ENCODE measurements at places on chromosomes 7 and 10. TPM values are rescaled to one million over a fixed set of nuclear protein-coding genes. Genes with fewer than 3 reads are reported as not detected.

DNA sequence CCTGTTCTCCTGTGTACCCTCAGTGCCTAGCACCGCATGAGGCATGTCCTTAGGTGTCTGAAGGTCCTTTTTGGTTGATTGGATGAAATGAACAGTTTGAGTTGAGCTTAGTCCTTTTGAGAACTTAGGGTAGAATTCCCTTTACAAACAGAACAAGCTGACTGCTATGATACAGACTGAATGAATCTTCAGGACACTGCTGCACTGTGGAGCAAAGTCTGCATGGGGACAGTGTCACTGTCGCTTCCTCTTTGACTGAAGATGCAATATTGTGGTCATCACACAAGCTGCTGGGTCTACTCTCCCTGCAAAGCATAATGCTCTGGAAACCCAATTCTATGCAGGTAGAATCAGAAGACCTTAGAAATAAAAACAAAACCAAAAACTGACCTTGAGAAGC, 8.6 kb upstream of the PLAU start:
- no peak for DNase-seq
- no peaks in the 10 kb centered on the region for H3K36me3 ChIP-seq

DNA sequence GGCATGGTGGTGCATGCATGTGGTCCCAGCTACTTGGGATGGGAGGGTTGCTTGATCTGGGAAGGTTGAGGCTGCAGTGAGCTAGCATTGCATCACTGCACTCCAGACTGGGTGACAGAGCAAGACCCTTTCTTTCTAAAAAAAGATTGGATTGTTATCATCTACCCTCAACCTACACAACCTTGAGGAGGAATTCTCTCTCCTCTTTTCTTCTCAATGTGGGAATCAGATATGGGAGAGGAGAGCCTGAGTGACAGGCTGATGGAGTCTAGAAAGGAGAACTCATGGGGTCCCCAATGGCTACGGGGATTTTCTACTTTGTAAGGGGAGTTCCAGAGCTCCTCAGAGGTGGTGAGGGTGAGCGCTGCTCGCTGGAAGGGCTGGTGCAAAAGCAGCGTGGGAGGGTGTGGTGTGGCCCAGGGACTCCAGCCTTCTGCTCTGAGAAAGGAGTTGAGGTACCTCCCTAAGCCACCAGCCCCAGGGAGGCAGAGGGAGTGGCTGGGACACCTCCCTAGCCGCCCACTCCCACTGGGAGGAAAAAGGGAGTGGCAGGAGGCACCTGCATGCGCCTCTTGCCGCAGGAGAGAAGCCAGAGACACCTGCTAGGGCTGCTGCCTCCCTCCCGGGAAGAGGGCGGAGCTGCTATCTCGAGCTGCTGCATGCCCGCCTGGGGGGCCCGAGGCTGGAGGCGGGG, 48.4 kb downstream of the GATA3 start:
- H3K27ac ChIP-seq = no peak overlapping the region
- H3K4me1 ChIP-seq = no peaks in the 10 kb centered on the region
- no peak for DNase-seq
- no peaks in the 10 kb centered on the region for H3K27me3 ChIP-seq
- H3K36me3 ChIP-seq = no peaks in the 10 kb centered on the region
- no peak overlapping the region for H3K4me3 ChIP-seq

DNA sequence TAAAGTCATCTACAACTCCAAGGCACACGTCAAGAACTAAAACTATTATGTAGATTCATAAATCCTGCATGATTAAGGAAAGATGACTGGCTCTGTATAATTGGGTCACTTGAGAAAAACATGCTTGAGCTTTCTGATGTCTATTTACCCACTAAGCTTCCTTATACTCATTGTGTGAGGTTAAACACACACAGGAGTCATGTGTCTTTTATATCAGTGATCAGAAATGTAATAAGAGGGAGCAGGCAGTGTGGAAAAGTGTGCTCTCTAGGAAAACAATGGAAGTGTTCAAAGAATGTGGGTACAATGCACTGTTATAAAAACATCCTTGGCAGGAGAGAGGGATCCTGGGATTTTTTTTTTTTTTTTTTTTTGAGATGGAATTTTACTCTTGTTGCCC, 108.6 kb upstream of the ARID5B start:
- no peaks in the 10 kb centered on the region for H3K4me1 ChIP-seq
- no peak overlapping the region for H3K27ac ChIP-seq
- no peaks in the 10 kb centered on the region for H3K36me3 ChIP-seq
- H3K27me3 ChIP-seq = no peaks in the 10 kb centered on the region

- no peak for DNase-seq
- no peak overlapping the region for H3K4me3 ChIP-seq
- no peaks in the 10 kb centered on the region for H3K36me3 ChIP-seq
- H3K27ac ChIP-seq = no peak overlapping the region
- H3K4me1 ChIP-seq = no peaks in the 10 kb centered on the region
Measured at GRCh38 chr7:147478796-147479195, 1111.8 kb upstream of the C7orf33 start.

DNA sequence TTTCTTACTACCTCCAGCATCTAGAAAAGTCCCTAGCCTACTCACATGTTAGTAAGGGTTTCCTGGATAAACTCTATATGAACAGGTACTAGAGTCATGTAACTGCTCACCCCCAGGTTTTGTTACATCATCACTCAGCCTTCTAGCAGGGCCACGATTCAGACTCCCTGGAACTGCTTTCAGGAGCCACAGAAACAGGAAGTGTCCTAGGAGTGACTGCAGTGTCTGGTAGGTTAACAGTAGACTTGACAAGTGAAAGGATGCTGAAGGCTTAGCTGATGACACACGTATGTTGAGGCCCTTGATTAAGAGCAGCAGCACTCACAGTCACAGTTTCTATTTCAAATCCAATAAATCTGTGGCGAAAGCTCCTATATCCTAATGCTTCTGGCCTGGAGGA, 101.2 kb downstream of the DNMBP start:
- no peaks in the 10 kb centered on the region for H3K27me3 ChIP-seq
- H3K4me3 ChIP-seq = no peak overlapping the region
- no peak for DNase-seq
- peaks cover 55% of the 10 kb centered on the region for H3K36me3 ChIP-seq

Gene GRID2IP
- 1.1 TPM for total RNA-seq

Gene TAS2R4
- 2.3 TPM for total RNA-seq

All from esophagus squamous epithelium (tissue), 5 donors.